GM04504 (cell line): ENCODE measurements at places on chromosomes 11 and 22.

DNA sequence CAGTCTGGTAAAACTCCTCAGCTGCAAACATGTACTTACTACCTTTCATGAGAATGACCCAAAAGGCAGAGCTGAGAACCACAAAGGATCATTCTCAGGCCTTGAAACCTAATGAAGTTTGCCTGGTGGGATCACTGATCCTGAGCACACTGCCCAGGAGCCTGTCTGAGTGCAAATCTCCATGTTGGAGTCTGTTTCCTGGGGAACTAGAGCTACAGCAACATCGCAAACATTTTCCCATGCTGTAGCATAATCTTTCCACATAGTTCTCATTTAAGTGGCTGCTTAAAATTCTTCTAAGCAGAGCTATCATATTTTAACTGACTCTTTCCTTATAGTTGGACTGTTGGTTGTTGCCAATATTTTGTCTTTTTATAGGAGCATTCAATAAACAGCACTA lies 58.5 kb downstream of the GUCY1A2 start:
- peak; percentile 39 for DNase-seq

DNA sequence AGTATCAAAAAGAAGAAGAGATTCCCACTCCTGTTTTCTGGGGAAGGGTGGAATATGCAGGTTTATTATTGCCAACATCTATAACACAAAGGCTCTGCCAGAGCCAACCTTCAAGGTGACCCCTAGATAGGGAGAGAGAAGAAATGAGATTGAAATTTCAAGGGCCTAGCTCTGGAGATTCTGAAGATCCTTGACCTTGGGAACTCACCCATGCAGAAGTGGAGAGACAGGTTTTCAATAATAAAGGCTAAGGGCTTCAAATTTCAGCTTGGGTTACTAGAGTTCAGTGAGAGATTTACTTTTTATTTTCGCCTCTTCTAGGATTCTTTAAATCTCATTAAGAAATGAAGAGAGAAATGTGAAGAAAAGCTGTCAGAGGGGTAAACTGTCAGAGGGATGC lies 98.4 kb downstream of the CD44 start:
- no peak for DNase-seq

- DNase-seq: no peak
Observed at GRCh38 chr11:18329196-18329870, 7.0 kb downstream of the GTF2H1 start.

DNA sequence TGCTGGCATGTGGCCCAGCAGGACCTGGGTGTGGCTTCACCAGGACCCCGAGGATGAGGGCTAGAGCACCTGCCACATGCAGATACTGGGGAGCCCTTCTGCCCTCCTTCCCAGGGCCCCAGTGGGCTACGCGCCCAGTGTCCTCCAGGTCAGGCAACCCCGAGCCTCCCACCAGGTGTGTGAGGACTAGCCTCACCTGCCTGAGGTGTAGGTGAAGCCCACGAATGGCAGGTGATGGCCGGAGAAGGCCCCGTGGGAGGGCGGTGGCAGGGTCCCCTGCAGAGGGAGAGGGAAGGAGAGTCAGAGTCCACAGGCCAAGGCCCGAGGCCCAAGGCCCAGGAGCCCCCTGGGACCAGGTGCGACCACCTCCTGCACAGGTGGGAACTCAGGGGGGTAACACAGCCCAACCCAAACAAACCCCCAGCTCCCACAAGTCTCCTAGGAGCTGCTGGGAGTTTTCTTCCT lies 6.5 kb downstream of the CDC42BPG start:
- no peak for DNase-seq

DNA sequence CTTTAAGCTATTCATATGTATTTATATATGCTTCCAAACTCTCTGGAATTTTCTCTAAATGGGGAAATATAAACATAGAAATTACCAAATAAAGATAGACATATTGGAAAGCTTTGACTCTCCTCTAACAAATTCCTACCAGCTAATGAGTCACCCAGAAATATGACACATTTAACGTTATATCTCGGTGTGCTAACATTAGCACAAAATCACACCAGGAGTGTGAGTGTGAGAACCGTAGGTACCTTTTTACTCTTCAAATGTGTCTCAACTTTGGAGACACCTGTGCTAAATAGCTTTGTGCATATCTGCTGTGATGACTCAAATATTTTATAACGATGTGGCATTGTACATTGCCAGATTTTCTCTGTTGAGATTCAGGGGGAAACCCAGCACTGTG lies 714.4 kb downstream of the METTL15 start:
- no peak for DNase-seq

GRCh38 chr22:42072606-42073330 lies 1.3 kb upstream of the PHETA2 start:
- no peak for DNase-seq

DNA sequence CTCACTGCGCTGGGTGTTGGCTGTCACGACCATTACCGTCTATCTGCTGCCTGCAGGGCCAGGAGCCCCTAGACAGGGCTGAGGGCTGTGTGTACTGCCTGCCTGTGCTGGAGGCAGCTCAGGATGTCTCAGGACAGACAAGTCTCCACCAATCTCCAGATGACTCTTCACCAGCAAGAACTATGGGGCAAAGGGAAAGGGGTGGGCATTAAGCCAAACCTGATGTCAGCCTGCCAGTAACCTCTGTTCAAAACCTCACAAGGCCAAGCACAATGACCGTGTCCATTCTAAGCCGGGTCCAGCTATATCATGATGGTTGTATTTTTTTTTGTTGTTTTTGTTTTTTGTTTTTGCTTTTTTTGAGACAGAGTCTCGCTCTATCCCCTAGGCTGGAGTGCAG lies 31.6 kb downstream of the MAFF start:
- no peak for DNase-seq

DNA sequence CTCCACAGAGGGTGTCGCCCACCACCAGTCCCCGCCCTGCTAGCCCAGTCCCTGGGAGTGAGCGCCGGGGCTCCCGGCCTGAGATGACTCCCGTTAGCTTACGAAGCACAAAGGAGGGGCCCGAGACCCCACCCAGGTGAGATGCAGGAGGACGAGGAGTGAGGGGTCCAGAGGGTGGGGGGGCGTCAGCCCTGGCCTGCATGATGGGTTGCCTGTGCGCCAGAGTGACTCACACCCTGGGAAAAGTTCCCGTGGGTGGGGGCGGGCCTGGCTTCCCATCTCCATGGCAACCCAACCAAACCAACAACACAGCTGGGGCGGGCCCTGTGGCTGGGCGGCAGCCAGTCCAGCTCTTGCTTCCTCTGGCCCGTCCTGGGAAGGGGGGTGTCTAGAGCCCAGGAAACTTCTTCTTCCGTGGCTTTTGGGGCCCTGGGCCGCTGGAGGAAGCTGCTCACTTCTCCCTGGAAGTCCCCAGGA lies 4.5 kb downstream of the GAS2L1 start:
- DNase-seq: peak; percentile 97

GRCh38 chr11:125949271-125950177 lies 3.7 kb downstream of the VSIG10L2 start:
- no peak for DNase-seq

DNA sequence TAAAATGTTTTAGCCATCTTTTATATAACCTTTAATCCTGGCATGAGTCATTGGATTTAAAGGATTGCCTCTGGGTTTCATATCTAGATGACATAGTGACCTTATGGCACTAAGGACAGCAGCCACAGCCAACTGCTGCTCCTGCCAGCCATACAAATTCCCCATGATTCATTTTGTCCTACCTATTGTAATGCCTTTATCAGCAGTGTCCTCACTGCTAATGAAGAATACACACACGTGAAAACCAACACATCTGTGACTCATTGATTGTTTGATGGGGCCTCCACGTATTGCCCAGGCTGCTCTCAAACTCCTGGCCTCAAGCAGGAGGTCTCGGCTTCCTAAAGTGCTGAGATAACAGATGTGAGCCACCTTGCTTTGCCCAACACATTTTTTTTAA lies 1.8 kb downstream of the LDHAL6A start:
- DNase-seq: no peak

DNA sequence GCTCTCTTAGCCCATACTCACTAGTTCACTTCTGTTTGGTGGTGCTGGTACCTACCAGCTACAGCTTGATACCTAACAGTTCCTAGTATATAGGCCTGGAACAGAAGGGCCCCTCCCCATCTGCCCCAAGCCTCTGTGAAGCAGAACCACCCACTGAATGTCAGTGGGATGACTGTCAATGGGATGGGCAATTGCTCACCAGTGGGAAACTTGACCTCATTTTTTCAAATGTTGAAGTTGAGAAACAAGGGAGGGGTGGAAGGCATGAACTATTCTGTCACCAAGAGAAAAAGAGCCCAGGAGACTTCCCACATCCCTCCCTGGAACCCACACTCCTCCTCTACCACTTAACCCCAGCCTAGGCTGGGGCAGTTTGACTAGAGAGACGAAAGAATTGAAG lies at the start of gene NLRP10:
Gene NLRP10, minus strand, starts transcription at position 62 of the 400 bp plus-strand sequence. CDS start 1,952 bp downstream, outside the sequence.
- peak; percentile 65 for DNase-seq

GRCh38 chr11:2483426-2483825 lies 38.6 kb downstream of the KCNQ1 start:
- no peak for DNase-seq

DNA sequence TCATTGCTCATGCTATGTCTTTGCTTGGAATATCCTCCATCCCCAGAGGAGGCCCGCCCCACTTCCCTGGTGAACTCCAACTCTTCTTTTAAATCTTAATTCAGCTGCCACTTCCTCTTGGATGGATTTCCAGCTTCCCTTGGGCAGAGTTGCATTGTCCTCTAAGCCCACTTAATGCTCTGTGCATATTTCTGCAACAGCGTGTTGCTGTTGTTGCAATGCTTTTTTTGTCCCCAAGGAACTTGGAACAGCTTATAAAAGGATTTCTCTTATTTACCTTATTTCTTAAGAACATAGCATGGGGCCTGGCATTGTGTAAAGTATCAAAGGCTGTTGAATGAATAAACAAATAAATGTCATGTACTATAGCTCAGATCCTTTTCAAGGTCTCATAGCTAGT lies 507.4 kb downstream of the METTL15 start:
- no peak for DNase-seq

DNA sequence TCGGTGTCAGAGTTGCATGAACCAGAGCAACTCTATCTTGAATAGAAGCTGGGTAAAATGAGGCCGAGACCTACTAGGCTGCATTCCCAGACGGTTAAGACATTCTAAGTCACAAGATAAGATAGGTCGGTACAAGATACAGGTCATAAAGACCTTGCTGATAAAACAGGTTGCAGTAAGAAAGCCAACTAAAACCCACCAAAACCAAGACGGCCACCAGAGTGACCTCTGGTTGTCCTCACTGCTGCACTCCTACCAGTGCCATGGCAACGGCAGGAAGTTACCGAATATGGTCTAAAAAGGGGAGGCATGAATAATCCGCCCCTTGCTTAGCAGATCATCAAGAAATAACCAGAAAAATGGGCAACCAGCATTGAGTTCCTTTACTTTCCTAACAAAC lies 2.4 kb upstream of the KAT5 start:
- no peak for DNase-seq

DNA sequence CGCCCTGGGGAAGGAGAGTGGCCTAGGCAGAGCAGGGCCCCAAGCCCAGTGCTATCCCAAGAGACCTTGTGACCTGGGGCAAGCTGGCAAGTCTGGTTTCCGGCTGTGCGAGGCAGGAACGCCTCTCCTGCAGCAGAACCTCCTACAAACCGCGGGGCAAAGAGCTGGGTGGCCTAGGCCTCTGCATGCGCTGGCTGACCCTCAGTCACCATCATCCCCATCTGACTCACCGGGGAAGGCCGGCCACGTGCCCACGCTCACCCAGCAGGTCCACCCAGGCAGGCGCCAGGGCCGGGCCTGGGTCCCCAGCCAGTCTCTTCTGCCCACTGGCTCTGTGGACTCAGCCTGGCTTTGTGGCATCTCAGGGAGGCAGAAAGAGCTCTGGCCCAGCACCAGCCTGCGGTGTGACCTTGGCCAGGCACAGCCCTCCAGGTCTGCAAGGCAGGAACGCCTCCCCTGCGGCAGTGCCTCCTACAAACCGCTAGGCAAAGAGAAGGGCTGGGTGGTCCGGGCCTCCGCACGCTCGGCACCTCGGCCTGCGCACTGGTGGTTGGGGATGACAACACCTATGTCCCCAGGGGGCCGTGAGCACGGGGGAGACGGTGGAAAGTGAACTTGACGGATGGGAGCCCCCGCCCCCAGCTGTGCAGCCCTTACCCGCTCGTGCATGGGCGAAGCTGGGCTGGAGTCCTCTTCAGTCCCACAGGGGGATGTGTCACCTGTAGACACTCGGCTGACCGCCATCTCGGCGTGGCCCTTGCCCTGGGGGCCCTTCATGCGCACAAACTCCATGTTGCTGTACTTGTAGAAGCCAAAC lies 38.2 kb downstream of the KIAA0930 start:
- DNase-seq: no peak

- peak; percentile 65 for DNase-seq
Observed at GRCh38 chr11:19087658-19088057, 27.1 kb upstream of the MRGPRX2 start.

GRCh38 chr22:49633010-49633324 lies 194.7 kb downstream of the BRD1 start:
- no peak for DNase-seq
